Esophagus squamous epithelium (tissue), 5 donors: ENCODE measurements at places on chromosomes 12 and 14. TPM values are rescaled to one million over a fixed set of nuclear protein-coding genes. Genes with fewer than 3 reads are reported as not detected.

KCNA5 gene
- 1.8 TPM for total RNA-seq

IQSEC3 gene
- total RNA-seq: 0.08 TPM

SFSWAP gene
- total RNA-seq: 29.4 TPM

RNF212B gene
- total RNA-seq: not detected

DNA sequence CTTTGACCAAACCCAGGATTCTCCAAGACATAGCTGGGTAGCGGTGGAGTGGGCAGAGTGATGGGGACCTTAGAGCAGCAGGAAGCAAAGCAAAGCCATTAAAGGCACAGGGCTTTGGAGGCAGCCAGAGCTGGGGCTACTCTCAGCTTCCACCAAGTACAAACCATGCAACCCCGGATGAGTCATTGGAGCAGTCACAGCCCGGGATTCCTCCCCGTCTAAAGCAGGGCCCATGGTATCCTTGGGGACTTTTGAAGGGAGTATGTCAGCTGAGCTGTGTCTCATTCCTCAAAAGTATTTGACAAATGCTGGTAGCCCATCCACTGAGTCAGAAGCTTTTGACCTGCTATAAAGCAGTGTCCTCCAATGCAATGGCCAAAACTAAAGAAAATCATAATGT lies 9.7 kb upstream of the IFI27 start:
- no peak for DNase-seq

GRCh38 chr12:51351913-51352532 lies 5.5 kb upstream of the CELA1 start:
- no peak for DNase-seq

GRCh38 chr12:28828318-28828717 lies 320.8 kb upstream of the FAR2 start:
- DNase-seq: no peak

DNA sequence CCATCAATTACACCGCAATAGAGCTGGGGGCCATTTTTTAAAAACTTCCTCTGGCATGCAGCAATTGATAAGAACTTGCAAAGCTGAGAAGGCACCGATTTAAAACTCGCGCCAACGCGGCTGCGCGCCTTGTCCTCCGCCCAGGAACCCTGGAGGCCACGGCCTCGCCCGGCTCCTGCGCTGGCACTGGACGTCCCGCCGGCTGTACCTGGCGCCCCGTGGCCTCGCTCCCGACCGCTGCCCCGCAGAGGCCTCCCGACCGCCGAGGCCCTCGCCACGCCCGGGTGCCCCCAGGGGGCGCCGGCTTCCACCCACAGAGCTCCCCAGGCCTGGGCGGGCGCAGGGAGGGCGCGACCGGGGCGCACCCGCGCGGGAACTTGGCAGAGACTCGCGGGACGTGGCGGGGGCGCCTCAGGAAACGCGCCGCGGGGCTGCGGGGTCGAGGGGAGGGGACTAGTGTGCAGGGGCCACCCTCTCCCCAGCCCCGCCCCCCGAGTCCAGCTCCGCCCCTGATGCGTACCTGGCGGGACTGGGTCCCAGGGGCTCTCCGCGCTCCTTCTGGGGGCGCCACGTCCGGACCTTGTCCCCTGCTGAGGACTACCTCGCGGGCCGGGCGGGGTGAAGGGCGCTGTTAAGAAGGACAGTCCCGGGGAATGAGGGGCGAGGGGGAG lies 65.7 kb downstream of the TNFAIP2 start:
- no peak for DNase-seq
